Heart left ventricle (tissue), 16 donors: ENCODE measurements at places on chromosomes 5 and 9.

GRCh38 chr9:72289401-72289800 lies 75.6 kb downstream of the ZFAND5 start:
- H3K4me1 ChIP-seq: no peaks in the 10 kb centered on the region
- no peak overlapping the region for H3K4me3 ChIP-seq
- H3K27ac ChIP-seq: no peak overlapping the region
- no peak for DNase-seq
- H3K27me3 ChIP-seq: no peaks in the 10 kb centered on the region

GRCh38 chr5:177494346-177495195 lies 2.8 kb downstream of the PDLIM7 start:
- H3K27ac ChIP-seq: peak overlapping the region; percentile 21
- peaks cover 45% of the 10 kb centered on the region for H3K36me3 ChIP-seq
- H3K4me1 ChIP-seq: peaks cover 41% of the 10 kb centered on the region

- no peaks in the 10 kb centered on the region for H3K36me3 ChIP-seq
- no peak overlapping the region for H3K27ac ChIP-seq
- H3K27me3 ChIP-seq: no peaks in the 10 kb centered on the region
- peak; percentile 75 for DNase-seq
- H3K4me3 ChIP-seq: no peak overlapping the region
- H3K4me1 ChIP-seq: no peaks in the 10 kb centered on the region
Measured at GRCh38 chr9:88578121-88579049, 43.4 kb downstream of the NXNL2 start.

DNA sequence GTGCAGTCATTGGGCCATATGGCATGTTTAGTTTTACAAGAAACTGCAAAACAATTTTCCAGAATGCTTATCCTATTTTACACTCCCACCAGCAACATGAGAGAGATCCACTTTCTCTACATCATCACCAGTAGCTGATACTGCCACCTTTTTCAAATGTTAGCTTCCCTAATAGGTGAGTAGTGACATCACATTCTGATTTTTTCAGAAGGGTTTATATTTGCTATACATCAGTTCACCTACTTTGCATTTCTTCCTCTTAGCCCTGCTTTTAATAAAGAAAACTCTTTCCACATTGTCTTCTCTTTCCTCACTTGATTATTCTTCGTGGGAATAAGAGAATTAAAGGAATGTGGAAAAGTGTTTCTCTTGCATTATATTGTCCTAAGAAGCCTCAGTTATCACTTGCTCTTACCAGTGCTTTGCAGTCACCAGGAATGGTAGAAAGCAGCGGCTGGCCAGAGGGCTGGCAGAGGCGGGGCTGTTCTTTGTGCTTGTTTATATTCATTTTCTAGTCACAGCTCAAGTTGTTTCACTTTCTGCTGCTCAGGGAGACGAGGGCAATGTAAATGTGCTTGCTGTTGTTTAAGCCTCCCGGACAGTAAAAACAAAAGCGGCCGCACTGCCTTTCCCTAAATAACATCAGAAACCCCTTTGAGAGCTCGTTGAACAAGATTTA lies 164.8 kb downstream of the HSD17B3 start:
- DNase-seq: no peak
- H3K36me3 ChIP-seq: no peaks in the 10 kb centered on the region
- H3K27me3 ChIP-seq: peaks cover 5% of the 10 kb centered on the region
- H3K27ac ChIP-seq: peak overlapping the region; percentile 76

- no peak overlapping the region for H3K4me3 ChIP-seq
- H3K27me3 ChIP-seq: peaks cover 42% of the 10 kb centered on the region
- no peak for DNase-seq
- H3K27ac ChIP-seq: no peak overlapping the region
- H3K4me1 ChIP-seq: no peaks in the 10 kb centered on the region
Measured at GRCh38 chr5:1366514-1366913, 21.6 kb upstream of the CLPTM1L start.

- H3K36me3 ChIP-seq: no peaks in the 10 kb centered on the region
- H3K27me3 ChIP-seq: no peaks in the 10 kb centered on the region
- no peak for DNase-seq
- H3K27ac ChIP-seq: no peak overlapping the region
Measured at GRCh38 chr5:53418409-53418808, 62.0 kb upstream of the FST start.

DNA sequence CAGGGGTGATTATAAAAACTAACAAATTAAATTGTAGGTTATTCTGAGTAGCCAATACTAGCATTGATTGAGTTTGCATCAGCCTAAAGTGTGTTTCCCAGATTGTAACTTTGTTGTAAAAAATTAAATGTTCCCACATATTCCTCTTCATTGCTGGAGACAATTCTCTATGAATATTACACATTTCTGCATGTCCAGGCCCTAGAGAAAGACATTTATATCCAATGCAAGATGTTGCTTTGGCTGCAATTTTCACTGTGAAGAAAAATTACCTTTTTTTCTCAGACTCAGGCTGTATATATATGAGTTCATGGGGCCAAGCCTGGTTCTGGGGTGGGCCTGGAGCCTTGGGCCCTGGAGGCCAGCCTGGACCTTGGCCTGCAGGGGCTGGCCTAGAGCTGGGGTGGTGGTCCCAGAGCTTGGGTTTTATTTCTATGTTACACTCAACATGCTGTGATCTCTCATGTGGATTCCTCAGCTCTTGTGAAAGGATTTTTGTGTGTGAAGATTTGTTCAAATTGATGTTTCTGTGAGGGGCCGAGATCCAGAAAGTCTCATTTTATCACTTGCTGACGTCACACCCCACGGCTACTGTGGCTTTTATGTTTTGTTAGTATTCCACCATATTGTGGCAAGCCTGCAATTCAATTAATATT lies 232.5 kb downstream of the SPATA31A1 start:
- H3K4me3 ChIP-seq: no peak overlapping the region
- H3K36me3 ChIP-seq: no peaks in the 10 kb centered on the region
- no peak for DNase-seq
- H3K4me1 ChIP-seq: no peaks in the 10 kb centered on the region
- H3K27ac ChIP-seq: no peak overlapping the region

DNA sequence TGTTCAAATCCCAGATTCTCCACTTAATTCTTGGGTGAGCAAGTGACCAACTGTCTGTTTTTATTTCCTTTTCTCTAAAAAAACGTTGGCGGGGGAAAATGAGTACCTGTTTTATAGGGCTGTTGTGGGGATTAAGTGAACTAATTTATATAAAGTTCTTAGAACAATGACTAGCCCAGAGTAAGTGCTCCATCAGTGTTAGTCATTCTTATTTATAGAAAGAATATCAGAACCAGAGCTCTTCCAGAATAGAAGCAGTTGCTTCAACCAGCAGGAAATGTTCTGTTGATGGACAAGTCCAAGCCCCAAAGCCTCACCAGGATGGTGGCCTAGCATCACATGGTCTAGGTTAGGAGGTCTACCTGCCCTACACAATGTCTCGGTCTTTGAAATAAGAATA lies 379.2 kb downstream of the ACTL7B start:
- peaks cover 16% of the 10 kb centered on the region for H3K4me1 ChIP-seq
- no peaks in the 10 kb centered on the region for H3K36me3 ChIP-seq
- H3K27me3 ChIP-seq: no peaks in the 10 kb centered on the region
- H3K27ac ChIP-seq: no peak overlapping the region

GRCh38 chr9:123999661-124000060 lies 11.9 kb upstream of the LHX2 start:
- H3K27me3 ChIP-seq: peaks cover 55% of the 10 kb centered on the region
- no peaks in the 10 kb centered on the region for H3K36me3 ChIP-seq
- no peak overlapping the region for H3K27ac ChIP-seq
- DNase-seq: no peak

DNA sequence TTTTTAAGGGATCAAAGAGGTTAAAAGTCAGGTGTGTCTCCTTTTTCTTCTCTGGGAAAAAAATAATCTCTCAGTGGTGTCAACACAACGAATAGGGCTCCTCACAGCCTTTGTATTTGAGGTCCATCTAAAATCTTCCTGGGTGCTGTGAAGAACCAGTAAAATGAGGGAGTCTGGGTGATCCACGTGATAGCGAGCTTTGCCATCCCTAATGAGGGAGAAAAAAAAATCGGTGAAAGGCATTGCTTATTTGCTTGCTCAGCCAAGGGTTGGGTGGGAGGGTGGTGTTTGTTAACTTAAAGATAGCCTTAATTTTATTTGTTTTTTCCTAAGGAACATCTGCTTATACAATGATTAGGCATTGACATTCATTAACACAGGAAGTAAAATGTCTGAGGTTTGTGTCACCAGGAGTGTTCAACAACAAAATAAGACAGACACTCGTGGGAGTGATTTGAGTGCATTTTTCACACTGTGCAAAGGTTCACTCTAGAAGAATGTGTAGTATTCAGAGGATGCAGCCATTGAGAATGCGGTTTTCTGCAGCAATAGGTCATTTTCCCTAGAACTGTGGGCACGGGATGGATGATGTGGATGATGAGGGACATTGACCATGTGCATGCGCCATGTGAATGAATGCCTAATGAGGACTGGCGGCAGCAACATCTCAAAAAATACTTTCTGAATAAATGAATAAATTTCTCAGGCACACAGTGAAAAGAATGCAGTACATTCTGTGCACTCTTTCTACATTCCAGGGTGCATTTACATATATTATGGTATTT lies 369.5 kb downstream of the NTRK2 start:
- H3K4me1 ChIP-seq: no peaks in the 10 kb centered on the region
- no peaks in the 10 kb centered on the region for H3K36me3 ChIP-seq
- no peak overlapping the region for H3K4me3 ChIP-seq

DNA sequence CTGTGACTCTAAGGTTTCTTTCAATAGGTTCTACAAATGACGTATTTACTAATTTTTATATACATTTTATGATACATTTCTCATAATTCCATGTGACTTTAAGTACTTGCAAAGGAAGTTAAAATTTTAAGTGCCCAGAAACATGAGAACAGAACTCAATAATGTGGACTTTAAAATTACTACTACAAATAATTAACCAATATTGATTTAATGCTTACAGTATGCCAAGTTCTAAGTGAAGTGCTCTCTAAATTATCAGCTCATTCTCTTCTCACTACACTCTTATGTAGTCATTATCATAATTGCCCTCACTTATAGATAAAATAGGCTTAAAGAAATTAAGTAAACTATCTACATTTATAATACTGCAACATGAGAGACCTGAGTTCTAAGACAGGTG lies 1690.7 kb upstream of the CDH9 start:
- DNase-seq: no peak
- H3K4me1 ChIP-seq: no peaks in the 10 kb centered on the region
- no peaks in the 10 kb centered on the region for H3K27me3 ChIP-seq
- H3K4me3 ChIP-seq: no peak overlapping the region
